ENCODE measurements at places on chromosomes 2 and 18.

GRCh38 chr18:74733598-74733997 lies 135.9 kb downstream of the ZNF407 start:
- no peak for DNase-seq

GRCh38 chr2:98846041-98846440 lies 90.0 kb downstream of the CRACDL start:
- no peak for DNase-seq

GRCh38 chr2:1310202-1310601 lies 103.1 kb upstream of the TPO start:
- no peak for DNase-seq

DNA sequence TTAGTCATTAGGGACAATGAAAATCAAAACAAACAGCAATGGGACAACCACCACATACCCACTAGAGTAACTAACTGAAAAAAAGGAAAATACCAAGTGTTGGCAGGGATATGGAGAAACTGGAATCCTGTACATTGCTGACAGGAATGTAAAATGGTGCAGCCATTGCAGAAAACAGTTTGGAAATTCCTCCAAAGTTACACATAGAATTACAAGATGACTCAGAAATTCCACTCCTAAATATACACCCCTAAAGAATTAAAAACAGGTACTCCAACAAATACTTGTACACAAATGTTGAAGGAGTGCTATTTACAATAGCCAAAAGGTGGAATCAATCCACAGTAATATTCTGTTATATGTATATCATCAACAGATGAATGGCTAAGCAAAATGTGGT lies 110.9 kb downstream of the ROCK1 start:
- DNase-seq = no peak

- no peak for DNase-seq
These were observed 58.1 kb upstream of the RALBP1 start for GRCh38 chr18:9417073-9417851.

GRCh38 chr2:142082368-142082767 lies 48.4 kb downstream of the LRP1B start:
- DNase-seq = no peak

DNA sequence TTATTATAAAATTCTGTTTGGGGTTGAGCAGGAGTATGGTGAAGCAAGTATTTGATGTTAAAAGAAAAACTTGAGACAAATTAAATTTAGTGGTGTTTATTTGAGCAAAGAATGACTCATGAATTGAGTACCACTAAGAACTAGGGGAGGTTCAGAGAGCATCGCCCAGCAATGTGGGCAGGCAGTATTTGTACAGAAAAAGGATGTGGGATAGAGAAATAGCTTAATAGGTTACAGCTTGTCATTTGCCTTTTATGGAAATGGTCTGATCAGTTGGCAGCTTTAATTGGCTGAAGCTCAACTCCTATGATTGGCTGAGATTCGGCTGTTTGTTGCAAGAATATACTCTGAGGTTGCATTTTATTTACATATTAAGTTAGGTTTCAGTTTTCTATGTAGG lies 68.2 kb downstream of the LRATD1 start:
- DNase-seq = no peak

DNA sequence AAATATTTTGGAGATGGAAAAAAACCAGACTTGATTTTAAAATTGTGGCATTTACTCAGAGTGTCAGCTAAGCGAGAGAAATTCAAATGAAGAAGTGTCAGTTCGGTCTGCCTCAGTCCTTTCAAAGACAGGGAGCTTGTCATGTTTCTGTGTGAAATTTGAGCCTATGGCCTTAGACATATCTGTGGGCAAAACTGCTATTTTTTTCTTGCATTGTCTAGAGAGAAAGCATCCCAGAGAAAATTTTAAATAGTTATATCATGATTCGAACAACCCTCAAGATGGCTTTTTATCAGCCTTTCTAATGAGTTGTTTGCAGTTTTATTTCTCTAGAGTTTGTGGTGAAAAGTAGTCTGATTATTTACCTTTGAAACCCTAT lies 50.2 kb upstream of the KCNE4 start:
- DNase-seq = no peak
